ENCODE measurements at places on chromosomes 11 and 22.

DNA sequence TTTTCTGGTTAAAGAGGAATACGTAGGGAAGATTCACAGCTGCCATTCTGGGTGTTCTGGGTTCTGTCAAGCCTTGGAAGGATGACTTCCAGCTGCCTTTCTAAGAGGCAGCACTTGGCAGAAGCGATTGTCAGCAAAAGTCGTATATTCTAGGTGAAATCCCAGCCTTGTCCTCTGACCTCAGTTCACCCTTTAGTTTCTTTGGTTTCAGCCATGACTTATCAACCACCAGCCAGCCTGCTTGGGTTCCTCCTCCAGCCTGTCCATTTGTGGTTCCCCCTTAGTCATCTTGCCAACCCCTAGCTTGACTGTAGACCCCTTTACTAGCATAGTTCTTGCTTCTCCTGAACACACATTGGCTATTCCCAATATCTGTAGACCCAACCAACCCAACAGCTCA is 102.3 kb upstream of the CD44 start:
- DNase-seq, result no peak

DNA sequence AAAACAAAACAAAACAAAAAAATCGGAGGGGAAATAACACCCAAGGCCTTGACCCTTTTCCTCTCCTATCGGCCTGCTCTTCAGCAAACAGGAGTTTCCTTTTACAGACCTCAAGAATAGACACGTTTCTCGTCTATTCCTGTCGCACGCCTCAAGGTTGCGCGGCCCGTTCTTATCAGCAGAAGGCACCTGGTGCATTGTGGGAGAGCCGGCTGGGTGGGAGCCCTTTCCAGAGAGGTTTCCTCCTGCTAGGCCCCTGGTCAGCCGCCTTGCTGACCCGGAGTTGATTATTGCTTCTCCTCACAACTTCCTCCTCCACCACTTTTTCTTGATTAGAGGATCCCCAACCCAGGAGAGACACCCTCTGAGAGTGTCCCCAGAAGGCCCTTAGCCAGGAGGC is 497.3 kb downstream of the MIAT start:
- DNase-seq, result no peak

- no peak for DNase-seq
Observed at GRCh38 chr11:64861227-64861975, 16.9 kb upstream of the CDC42BPG start.

GRCh38 chr22:49052560-49052959 is 775.1 kb downstream of the BRD1 start:
- no peak for DNase-seq

DNA sequence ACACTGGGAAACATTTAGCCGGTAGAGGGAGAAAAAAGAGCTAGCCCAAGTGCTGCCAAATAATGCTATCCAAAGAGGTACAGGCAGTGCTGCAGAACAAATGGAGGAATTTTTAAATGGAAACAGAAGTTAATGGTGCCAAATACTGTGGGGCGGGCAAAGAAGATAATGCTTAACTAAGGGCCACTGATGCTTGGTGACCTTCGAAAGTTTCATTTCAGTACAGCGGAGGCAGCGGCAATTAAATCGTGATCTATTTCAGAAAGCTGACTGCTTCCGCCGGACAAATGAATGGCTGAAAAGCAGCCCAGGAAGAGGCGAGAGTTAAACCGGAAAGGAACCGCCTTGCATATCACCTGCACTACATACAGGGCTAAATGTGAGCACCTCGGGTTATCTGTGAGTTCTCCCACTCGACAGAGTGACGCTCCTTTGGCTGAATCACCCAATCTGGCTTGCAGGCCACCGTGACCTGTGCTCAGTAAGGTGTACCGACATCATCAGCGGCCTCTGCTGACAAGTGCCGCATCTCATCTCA is 42.1 kb downstream of the CADM1 start:
- DNase-seq, result no peak

DNA sequence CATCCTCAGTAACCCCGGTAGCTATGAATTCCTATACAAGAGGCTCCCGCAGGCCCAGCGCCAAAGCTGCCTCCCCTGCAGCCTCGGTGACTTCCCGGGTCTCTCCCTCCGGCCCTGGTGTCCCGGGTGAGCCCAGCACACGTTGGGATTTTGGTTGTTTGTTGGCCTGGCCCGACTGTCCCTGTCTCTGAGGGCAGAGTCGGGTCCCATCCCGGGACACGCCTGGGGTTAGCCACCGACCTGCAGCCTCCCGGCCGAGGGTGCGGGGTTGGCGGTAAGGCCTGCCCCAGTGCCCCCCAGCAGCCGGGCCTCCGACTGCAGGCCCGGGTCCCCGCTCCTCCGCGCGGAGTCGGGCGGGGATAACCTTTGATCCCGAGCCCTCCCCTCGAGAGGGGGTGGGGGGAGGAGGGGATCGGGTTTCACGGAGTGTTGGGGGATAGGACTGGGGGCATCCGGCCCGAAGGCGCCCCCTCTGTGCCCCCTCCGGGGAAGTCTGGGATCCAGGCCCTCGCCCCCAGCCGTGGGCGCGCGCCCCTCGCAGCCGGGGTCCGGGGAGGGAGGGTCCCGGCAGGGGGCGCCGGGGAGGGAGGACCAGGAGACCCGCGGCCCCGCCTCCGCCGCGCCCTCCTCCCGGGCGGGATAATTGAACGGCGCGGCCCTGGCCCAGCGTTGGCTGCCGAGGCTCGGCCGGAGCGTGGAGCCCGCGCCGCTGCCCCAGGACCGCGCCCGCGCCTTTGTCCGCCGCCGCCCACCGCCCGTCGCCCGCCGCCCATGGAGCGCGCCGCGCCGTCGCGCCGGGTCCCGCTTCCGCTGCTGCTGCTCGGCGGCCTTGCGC is at the start of gene FBLN1:
FBLN1 (plus strand) TSS at position 669 of the 835 bp plus-strand sequence; CDS start at position 772, 103 bp downstream.
- DNase-seq, result peak; percentile 18

DNA sequence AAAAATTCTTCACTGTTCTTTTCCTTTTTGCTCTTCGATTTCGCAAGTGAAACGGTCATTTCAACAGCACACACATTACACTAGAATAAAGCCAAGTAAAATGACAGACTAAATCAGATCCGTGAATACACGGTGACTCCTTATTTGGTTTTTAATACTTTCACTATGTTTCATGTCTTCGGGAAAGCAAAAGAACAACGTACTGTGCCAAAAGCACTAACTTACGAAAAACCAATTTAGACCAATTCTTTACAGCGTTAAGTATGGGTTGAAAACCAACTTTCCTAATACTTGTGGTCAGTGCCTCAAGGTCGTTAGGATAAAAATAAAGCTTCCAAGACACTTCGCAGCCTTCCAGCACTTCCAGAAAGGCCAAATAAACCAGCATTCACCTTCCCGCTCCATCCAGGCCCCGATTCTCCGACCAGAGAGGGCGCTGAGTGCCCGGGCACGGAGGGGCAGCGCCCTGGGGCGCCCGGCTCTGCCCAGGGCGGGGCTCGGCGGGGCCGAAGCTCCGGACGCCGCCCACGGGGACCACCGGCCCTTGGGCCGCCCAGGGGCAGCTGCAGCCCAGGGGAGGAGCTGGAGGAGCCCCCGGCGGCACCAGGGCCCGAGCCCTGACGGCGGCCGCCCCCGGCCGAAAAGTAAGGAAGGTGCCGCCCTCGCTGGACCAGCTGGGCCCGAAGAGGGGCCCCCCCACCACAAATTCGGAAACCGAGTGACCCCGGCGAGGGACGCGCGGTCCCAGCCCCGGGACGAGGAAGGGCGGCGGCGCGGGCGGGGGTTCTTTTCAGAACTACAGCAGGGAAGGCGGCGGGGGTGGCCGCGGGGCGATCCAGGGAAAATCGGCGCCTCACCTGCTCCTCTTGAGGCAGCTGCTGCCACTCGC is 499 bp downstream of the ATL3 start:
- peak; percentile 83 for DNase-seq

GRCh38 chr11:114762408-114762807 is 84.1 kb downstream of the NXPE2 start:
- DNase-seq, result peak; percentile 69

GRCh38 chr22:37726241-37726887 is 29.5 kb downstream of the TRIOBP start:
- no peak for DNase-seq

- DNase-seq, result no peak
Observed at GRCh38 chr22:28341001-28341400, 338.6 kb downstream of the TTC28 start.

DNA sequence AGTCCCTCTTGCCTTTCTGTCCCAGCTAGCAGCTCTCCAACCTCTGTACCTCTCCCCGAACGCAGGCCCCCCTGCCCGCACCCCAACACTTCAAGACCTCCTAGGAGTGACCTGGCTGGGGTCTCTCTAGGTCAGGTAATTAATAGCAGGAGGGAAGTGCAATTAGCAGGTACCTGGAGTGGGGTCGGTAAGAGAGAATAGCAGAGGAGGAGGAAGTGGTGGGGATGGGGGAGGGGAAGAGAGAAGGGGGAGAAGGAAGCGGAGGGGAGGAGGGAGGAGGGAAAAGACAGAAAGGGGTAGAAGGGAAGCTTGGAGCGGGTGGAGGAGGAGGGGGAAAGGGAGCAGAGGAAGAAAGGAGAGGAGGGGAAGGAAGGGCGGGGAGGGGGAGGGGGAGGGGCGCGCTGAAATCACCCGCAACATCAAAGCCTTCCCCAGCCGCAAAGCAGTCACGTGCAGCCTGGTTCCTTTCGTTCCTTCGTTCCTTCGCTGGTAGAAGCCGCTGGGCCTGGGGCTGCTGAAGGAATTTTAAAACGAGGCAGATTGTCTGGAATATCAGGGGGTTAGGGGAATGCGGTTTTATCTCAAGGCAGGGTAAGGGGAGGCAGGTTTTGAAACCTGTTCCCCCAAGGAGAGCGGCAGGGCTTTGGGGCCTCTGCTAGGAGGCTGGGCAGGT is 29.3 kb upstream of the TCF20 start:
- no peak for DNase-seq

GRCh38 chr22:48616656-48617055 is 1211.0 kb downstream of the BRD1 start:
- DNase-seq, result no peak

DNA sequence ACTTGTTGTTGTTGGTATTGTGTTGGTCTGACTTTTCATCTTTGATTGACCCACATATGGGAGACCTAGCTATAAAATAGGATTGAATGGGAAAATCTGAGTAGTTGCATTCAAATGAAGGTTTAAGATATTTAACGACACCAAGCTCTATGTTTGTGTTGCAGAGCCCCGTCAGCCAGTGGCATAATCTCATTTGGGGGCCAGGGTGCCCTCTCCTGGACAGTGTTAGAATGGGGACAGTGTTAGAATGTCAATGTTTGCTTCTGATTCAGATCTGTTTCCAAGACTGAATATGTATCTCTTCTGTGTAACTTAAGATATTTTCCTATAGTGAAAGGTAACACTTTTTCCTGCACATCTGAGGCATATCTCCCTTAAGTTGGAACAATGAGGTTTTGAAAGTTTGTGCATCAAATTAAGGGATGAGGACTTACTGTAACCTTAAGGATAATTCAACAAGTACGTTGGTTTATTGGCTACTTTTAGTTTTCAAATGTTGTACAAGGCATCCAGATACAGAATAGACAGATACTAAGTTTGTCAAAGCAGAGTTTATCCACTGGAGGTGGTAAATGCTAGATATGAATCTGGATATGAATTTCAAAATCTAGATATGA is 5.3 kb upstream of the OR52M1 start:
- peak; percentile 22 for DNase-seq
